ENCODE measurements at places on chromosomes 7 and 10.

- DNase-seq = no peak
Measured at GRCh38 chr7:38369816-38370493, 96.5 kb upstream of the TARP start.

DNA sequence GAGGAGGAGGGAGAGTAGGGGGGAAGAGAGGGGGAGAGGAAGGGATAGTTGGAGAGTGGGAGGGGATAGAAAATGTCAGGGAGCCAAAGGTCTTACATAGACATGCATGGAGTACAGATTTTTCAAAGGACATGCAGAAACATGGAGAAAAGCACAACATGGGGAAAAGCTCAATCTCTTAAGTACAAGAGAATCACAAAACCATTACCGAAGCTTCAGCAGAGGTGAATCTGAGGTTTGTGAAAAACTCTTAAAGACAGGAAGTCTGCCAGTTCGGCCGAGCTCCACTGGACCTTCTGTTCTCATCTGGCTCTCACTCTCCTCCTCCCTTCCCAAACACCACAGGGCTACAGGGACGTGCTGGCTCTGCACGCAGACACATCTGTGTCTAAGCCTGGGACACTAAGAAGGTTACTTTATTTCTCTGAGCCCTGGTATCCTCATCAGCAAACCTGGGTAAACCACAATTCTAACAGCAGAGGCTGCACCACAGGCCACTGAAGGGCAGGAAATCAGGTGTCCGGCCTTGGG lies 133.9 kb downstream of the COBL start:
- no peak for DNase-seq

- DNase-seq = peak; percentile 68
Measured at GRCh38 chr7:58086871-58087535, 637.0 kb downstream of the ZNF716 start.

GRCh38 chr10:86170255-86171108 lies 196.1 kb downstream of the GRID1 start:
- DNase-seq = no peak

- DNase-seq = no peak
Measured at GRCh38 chr7:147207988-147208387, 1091.4 kb downstream of the CNTNAP2 start.

DNA sequence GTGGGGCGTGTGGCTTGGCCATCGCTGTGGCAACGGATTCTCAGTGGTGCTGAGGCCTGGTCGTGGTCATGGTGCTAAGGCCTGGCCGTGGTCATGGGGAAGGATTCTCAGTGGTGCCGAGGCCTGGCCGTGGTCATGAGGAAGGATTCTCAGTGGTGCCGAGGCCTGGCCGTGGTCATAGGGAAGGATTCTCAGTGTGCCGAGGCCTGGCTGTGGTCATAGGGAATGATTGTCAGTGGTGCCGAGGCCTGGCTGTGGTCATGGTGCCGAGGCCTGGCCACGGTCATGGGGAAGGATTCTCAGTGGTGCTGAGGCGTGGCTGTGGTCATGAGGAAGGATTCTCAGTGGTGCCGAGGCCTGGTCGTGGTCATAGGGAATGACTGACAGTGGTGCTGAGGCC lies 327.9 kb downstream of the ADARB2 start:
- DNase-seq = peak; percentile 54
